ENCODE measurements at places on chromosomes 4 and X.

DNA sequence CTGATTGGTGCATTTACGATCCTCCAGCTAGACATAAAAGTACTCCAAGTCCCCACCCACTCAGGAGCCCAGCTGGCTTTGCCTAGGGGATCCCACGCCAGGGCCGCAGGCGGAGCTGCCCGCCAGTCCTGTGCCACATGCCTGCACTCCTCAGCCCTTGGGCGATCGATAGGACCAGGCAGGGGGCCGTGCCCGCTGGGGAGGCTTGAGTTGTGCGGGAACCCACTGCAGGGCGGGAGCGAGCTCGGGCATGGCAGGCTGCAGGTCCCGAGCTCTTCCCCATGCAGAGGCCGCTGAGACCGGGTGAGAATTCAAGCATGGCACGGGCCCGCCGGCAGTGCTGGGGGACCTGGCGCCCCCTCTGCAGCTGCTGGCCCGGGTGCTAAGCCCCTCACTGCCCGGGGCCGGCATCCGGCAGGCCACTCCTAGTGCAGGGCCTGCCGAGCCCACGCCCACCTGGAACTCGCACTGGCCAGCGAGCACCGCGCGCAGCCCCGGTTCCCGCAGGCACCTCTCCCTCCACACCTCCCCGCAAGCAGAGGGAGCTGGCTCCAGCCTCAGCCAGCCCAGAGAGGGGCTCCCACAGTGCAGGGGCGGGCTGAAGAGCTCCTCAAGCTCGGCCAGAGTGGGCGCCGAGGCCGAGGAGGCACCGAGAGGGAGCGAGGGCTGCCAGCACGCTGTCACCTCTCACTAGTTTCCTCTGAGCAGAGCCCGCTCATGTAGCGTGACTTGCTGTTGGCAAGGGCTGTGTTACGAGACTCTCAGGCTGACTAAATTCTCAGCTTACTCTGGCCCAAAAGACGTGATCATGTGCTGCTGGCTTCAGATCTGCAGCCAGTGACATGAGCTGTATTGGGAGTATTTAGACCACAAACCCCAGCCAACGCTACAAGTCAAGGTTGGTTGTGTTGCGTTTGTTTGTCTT is 87.5 kb downstream of the TRAPPC11 start:
- DNase-seq, result no peak

DNA sequence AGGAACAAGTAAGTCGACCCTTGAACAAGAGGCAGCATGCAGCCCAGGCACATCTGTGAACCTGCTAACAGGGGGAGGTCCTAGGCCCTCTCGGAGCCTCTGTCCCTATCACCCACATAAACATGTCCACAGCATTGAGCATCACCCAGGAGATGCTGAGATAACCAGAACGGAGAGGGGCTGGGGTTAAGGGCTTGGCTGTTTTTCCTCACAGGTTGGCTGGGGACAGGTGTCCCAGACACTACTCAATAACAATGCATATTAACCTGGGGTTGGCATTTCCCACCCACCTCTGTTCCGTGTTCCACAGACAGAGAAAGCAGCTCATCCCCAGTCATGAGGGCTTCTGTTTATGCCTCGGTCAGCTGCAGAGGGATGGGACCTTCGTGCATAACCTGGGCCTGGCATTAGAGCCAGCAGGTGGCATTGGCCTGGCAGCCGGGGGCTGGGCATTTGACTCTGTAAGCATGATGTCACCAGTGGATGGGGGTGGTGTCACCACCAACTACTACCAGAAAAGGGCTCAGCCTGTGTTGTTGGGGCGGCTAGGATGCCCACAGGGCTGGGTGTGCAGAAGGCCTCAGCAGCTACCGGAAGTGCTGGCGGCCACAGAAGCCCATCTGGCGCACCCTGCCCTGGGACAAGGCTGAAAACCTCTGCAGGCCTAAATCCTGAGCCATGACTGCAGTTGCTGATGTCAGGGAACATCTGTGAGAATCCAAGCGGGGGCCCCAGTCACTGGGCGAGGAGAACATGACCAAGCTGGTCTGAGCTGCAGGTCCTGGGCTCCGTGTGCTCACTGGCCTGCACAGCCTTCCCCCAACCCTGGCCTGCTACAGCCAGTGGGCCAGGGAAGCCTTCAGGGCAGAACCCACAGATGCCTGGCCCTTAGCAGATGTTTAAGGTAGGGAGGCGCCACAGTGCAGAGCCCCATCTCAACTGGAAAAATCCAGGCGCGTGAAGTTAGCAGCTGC is 351.4 kb downstream of the NR3C2 start:
- DNase-seq, result no peak

DNA sequence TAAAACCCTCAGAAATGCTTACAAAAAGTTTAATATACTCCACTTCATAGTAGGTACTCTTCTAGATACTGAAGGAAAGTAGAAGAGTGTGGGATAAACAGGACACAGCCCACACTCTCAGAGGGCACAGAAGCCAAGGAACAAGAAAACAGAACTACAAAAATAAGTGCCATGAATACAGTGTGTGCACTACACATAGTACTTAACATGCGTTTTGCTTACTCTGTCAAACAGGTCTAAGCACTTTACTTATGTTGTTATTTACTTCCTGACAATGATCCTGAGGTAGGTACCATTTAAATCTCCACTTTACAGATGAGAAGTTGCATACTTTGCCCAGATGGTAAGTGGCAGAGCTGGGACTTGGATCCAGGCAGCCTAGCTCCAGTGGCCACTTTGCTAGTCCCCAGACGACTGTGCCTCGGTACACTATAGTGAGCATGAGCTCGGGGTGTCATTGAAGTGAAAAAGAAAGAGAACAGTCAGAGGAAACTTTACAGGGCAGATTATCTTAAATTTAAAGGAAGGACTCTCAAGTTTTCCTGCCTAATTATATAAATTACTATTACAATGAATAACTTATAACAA is 120.3 kb downstream of the BANK1 start:
- no peak for DNase-seq

DNA sequence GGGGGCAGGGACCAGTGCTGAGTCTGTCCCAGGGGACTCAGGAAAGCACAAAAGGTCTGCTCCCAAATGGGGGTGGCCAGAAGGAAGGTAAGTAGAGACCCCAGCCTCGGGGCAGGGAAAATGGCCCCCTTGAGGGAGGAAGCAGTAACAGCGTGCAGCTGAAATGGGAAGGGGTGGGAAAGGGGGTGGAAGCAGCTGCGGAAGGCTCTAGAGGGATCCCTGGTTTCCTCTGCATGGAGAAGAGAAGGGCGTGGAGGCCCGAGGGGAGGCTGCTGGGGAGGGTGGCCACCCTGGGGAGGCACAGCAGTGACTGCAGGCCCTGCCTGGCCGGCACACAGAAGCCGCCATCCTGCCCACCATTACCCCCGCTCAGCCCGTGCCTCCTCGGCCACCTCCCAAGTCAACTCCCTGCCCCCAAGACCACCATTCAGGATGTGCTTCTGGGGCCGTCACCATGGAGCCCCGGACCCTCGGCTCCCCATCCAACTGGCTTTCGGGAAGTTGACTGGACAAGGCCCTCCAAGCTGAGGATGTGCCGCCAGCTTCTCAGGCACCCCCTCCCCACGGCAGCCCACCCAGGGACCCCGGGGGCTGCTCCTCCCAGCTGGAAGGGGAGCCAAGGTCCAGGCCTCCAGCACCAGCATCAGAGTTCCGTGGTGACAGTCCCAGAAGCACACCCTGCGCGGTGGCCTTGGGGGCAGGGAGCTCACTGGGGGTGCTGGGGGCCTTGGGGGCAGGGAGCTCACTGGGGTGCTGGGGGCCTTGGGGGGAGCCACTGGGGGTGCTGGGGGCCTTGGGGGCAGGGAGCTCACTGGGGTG is 23.6 kb downstream of the CFAP99 start:
- DNase-seq, result no peak

DNA sequence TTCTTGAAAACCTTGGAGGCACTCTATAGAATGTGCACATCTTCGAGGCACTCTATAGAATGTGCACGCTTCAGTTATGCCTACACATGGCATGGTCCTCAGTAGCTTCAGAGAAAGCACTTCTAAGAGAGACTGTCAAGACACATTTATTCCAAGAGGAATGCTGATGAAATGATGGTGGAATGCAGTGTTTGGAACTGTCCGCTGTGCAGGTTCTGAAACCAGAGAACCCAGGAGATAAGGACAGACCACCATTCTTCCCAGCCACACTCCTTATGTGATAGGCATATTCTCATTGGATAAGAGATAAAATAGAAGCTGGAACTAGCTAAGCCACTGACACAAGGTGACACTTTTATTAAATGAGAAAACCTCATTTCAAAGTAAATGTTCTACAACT is 263.3 kb downstream of the NLGN4X start:
- DNase-seq, result no peak

- no peak for DNase-seq
These were observed 168.7 kb downstream of the STK32B start for GRCh38 chr4:5220028-5220427.

DNA sequence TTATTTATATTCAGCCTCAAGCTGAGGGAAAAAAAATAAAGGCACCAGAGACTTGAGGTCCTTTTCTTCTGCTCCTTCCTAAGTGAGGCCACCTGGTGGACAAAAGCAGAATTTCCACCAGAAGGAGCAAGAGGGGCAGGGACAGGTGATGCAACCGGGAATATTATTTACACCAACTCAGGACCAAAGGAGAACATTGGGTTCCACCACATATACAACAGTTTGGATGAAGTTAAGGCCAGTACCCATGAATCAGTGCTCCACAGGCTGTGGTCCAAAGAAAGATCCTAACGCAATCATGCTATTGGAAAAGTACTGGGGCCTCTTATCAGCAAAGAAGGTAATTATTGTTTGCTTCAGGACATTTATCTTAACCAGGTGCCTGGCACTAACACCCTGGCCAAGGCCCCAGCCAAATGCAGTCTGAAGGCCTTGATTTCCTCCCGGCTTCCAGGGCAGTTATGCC is 57.4 kb downstream of the TSC22D3 start:
- peak; percentile 63 for DNase-seq

GRCh38 chr4:1579901-1580691 is 104.0 kb downstream of the FAM53A start:
- peak; percentile 89 for DNase-seq

- no peak for DNase-seq
These were observed 243.4 kb downstream of the PTTG2 start for GRCh38 chr4:38203609-38204008.

GRCh38 chrX:18895189-18895951 is 88.5 kb downstream of the PHKA2 start:
- DNase-seq, result no peak

DNA sequence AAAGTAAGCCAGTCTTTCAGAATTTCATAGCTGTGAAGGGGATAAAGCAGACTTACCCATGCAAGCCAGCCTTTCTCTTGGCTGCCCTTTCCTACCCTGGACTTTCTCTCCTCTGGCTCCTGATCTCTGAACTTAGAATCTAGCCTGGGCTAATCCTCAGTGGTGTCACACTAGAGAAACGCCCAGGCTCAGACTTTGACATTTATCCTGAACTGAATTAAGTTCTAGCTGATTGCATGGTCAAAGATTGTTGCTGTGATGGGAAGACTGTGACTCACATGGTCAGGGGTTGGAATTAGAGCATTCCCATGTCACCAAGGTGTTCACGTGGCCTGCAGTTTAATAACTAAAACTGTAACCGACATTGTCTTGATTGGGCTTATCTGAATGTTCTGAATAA is 469.5 kb upstream of the FAT1 start:
- no peak for DNase-seq
